ENCODE measurements at places on chromosomes 6 and 20.

DNA sequence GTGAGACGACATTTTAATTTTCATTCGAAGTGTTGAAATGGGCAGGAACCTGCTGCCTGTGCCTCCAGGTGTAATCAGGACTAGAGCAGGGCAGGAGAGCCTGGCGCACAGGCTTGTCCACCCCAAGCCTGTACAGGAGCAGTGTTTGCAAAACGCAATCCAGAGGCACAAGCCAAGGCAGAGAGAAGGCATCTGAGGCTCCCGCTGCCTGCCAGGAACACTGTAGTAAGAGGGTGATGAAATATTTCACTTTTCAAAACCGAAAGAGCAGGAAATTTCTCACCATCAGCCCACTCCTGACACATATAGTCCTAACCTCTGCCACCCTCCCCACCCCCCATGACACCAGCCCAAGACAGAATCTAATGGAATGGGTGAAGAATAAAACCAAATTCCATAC, 132.5 kb downstream of the RTN4IP1 start:
- no peak for DNase-seq

GRCh38 chr6:75802366-75802765, 53.3 kb downstream of the MYO6 start:
- no peak for DNase-seq

DNA sequence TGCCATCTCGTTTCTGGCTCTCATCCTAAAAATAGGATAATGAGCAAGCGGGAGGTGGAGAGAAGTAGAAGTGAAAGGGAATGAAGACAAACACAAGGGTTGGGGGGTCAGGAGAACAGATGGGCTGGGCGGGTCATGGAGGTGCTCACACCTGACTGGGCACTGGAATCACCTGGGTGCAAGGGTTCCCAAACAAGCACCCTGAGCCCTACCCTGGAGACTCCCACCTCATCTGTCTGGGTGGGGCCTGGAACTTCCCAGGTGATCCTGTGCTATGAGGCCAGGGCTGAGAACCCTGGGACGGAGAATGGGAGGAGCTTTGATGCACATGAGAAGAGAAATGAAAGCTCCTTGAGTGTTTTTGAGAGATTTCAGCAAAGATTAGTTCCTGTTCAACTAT, 223.6 kb downstream of the ANKRD60 start:
- DNase-seq = no peak

DNA sequence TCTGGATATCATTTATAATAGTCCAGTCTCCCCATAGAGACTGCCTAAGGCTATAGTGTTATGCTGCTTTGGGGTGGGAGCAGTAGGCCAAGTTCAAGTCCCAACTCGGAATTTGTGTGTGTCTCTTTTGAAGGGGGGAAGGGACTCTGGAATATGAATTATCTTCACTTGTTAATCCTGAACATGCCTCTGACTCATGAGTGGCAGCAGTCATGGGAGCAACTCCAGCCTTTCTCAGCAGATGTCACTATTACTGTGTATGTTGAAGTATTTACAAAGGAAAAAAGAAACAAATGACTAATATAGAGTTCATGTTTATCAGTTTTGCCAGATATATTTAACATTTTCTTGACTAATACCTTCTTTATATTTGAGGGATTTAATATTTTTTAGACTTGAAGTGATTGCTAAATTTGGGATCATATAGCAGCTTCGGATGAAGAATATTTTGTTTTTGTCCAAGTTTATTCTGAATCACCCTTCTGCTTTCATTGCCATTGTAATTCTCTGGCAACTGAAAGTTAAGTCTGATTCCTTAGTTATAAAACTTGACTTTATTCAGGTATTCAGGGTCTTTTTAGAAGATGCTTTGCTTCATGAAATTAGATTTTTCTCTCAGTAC, 23.4 kb downstream of the FAM217A start:
- DNase-seq = no peak
